SK-N-SH (cell line): ENCODE measurements at places on chromosomes 5 and 9.

GRCh38 chr5:124315741-124316415, 430.6 kb downstream of the ZNF608 start:
- no peak for DNase-seq

DNA sequence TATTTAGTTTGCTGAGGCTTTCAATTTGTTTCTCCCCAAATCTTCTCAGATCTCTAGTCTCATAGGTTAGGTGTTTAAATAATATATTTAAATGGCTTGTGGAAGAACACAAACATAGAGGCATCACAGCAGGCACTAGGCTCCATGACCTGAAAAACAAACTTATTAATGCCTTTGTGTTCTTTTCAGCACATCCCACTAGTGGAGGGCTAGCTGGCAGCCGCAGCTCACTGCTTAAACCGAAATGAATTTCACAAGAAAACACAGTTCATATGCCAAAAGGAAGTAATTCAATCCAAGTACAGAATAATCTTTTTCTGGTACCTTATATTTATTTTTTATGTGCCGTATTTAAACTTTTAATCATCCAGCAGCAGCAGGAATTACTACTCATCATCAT, 382.5 kb downstream of the PLK2 start:
- DNase-seq, result no peak

- DNase-seq, result no peak
These were observed 41.6 kb downstream of the TRIO start for GRCh38 chr5:14184725-14185124.

DNA sequence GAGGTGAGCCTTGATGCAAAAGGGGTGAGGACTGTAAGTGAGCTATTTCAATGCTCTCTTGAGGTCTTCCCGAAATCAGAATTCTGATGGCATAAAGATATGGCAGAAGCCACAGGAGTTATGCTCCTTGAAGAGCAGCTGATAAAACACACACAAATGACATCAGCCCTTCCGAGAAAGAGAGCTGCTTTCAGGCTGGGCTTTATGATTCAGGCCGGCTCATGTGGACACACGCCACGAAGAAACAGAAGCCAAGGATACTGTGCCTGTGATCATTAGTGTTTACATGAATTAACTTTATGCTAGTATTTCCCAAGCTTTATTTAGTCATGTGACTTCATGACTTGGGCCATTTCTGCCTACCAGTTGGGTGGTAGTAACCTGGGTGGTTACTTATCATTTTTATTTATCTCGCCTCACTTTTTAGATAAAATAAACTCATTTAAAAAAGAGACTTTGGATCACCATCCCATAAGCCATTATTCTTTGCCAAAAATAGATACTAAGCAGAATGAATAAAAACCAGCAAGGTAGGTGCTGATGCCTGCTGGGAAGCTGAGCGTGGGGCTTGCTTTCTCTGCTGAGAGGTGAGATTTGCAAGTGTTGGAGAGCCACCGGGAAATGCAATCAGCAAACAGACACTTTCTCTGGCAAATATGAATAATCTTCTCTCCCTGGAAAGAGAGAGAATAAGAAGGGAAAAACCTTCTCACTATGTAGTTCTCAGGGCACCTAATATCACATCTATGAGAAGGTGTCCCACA, 73.0 kb upstream of the SLC25A51 start:
- no peak for DNase-seq

GRCh38 chr5:139681112-139681458, 32.9 kb downstream of the CXXC5 start:
- no peak for DNase-seq

DNA sequence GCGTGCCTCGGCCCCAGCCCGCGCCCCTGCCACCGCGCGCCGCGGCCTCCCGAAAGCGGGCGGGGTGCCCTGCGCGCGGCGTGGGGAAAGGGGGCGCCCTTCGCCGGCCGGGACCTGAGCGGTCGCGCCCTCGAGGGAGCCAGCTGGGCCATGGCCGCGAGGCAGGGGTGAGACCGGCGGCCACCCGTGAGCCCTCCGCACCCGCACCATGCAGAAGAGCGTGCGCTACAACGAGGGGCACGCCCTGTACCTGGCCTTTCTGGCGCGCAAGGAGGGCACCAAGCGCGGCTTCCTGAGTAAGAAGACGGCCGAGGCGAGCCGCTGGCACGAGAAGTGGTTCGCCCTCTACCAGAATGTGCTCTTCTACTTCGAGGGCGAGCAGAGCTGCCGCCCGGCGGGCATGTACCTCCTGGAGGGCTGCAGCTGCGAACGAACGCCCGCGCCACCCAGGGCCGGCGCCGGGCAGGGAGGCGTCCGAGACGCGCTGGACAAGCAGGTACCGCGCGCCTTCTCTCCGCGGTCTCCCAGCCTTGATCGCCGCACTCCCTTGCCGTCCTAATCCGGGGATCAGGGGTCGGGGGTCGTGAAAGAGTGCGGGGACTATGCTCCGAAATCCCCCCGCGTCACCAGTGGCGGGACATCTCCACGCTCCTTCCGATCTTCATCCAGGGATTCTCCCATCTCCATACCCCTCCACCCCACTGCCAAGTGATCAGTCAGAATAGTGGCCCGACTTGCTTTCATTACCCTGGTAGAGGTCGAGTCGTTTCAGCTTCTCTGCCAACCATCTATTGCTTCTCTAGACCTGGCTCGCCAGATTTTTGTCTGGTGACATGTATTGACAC, 590 bp downstream of the RASGRF2 start:
- DNase-seq, result peak; percentile 83

GRCh38 chr9:99523838-99524237, 297.8 kb upstream of the NR4A3 start:
- DNase-seq, result no peak

- DNase-seq, result no peak
These were observed 23.1 kb downstream of the JAK2 start for GRCh38 chr9:5008202-5008601.

GRCh38 chr5:66779528-66779927, 183.3 kb downstream of the MAST4 start:
- no peak for DNase-seq

DNA sequence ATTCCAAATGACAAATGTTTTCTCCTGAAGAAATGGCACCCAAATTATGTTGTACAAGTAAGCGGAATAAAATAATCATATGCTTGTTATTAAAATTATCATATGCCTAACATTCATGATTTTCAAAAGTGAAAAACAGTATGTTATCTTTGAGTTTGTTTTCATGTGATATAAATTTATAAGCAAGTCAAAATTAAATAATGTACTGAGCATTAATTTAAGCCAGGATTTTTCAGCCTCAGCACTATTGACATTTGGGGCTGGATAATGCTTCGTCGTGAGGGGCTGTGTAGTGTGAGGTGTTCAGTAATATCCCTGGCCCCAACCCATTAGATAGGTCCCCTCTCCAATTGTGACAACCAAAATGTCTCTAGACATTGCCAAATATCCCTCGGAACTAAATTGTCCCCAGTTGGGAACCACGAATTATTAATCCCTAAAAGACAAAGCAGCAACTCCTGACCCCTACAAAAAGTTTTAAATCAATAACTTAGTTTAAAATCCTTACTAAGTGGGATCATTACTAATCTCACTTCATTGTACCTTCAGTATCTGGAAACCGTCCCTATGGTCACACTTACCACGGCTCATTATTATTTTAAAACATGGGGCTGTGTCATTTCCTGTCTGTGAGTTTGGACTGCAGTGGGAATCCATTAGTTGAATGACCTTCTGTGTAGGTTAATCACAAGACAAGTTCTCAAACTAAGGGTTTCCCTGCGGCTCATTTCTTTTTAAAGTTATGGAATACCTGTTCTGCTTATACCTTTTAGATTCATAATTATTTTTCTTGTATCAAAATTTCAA, 1.3 kb upstream of the NNT start:
- DNase-seq, result peak; percentile 43
